ENCODE measurements at places on chromosomes 2 and 18. TPM values are rescaled to one million over a fixed set of nuclear protein-coding genes. Genes with fewer than 3 reads are reported as not detected.
A peak's percentile ranks its signal among the peaks of the same experiment; 100 is the strongest.

DSC3 gene
- total RNA-seq = 0.37 TPM

ANKRD29 gene
- 1.1 TPM for total RNA-seq

CCDC150 gene
- total RNA-seq = 3.8 TPM

DNA sequence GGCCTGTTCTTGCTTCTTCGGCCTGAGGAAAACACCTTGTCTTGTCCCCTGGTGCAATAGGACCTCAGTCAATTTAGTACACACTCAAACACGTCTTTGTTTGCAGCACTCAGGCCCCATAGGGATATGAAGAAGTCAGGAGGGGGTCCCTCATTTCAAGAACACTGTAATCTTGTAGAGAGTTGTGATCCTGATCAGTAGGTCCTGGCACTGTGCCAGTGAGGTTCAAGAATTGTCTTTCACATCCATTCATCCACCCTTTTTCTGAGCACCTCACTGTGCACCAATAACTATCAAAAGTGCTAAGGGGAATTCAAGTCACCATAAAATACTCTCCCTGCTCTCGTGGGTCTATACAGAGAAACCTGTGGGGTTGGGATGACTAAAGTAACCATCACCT lies 131.4 kb upstream of the LHCGR start:
- H3K36me3 ChIP-seq = no peaks in the 10 kb centered on the region
- H3K27ac ChIP-seq = no peak overlapping the region
- no peaks in the 10 kb centered on the region for H3K27me3 ChIP-seq
- DNase-seq = no peak
- no peaks in the 10 kb centered on the region for H3K4me1 ChIP-seq

DNA sequence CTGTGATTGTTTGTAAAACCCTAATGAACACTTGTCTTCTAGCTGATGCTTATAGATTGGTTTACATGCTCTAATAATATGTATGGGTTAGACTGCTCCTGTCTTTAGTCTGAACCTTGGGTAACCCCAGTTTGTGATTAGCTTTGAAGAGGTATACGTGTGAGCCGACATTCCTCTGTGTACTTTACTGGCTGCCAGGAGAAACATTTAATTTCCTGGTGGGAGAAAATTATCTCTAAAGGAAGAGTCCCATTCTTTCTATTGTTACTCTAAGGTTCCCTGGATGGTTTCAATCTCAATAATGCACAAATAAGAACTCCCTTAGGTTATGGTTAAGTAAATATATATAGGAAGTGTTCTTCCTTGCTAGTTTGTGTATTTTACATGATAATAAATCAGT lies 143.6 kb upstream of the ZSWIM2 start:
- no peak for DNase-seq
- H3K4me3 ChIP-seq = no peak overlapping the region
- H3K27me3 ChIP-seq = no peaks in the 10 kb centered on the region
- H3K27ac ChIP-seq = no peak overlapping the region

- no peak overlapping the region for H3K27ac ChIP-seq
- H3K27me3 ChIP-seq = no peaks in the 10 kb centered on the region
- no peak overlapping the region for H3K4me3 ChIP-seq
- peak; percentile 46 for DNase-seq
Measured at GRCh38 chr18:48050176-48050575, 119.7 kb upstream of the SMAD2 start.

- no peaks in the 10 kb centered on the region for H3K27me3 ChIP-seq
- no peak overlapping the region for H3K27ac ChIP-seq
Measured at GRCh38 chr18:74114116-74114515, 33.5 kb downstream of the FBXO15 start.

GRCh38 chr18:61360404-61361383 lies 27.5 kb downstream of the CDH20 start:
- no peak overlapping the region for H3K4me3 ChIP-seq
- no peak for DNase-seq
- no peak overlapping the region for H3K27ac ChIP-seq

DNA sequence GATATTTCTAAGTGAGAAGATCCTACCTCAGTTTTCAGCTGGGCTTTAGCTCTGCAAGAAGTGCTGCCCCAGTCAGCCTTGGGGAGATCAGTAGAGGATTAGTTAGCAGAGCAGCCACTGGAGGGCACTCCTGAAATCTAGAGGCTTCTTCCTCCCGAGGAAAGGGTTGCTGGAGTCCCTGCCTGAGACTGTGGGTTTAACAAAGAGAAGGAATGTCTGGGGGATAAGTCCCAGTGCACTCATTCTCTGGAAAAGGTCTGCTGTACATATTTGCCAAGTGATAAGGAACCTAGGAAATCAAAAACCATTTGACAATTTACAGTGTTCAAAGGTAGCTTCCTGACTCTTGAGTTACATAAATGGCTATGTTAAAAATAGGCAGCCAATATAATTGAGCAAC lies 207.2 kb downstream of the SLC8A1 start:
- no peaks in the 10 kb centered on the region for H3K27me3 ChIP-seq
- H3K4me3 ChIP-seq = no peak overlapping the region
- no peaks in the 10 kb centered on the region for H3K4me1 ChIP-seq
- no peak overlapping the region for H3K27ac ChIP-seq
- DNase-seq = peak; percentile 65
